ENCODE measurements at places on chromosomes 1 and 21. TPM values are rescaled to one million over a fixed set of nuclear protein-coding genes. Genes with fewer than 3 reads are reported as not detected.

GRCh38 chr1:164983023-164983650, 373.4 kb downstream of the LMX1A start:
- H3K27me3 ChIP-seq: no peaks in the 10 kb centered on the region
- H3K36me3 ChIP-seq: no peaks in the 10 kb centered on the region
- no peak overlapping the region for H3K27ac ChIP-seq
- H3K4me3 ChIP-seq: no peak overlapping the region

- H3K27me3 ChIP-seq: no peaks in the 10 kb centered on the region
- no peaks in the 10 kb centered on the region for H3K4me1 ChIP-seq
- H3K36me3 ChIP-seq: no peaks in the 10 kb centered on the region
- no peak overlapping the region for H3K27ac ChIP-seq
- no peak overlapping the region for H3K4me3 ChIP-seq
Observed at GRCh38 chr1:98267423-98267822, 346.6 kb upstream of the DPYD start.

DNA sequence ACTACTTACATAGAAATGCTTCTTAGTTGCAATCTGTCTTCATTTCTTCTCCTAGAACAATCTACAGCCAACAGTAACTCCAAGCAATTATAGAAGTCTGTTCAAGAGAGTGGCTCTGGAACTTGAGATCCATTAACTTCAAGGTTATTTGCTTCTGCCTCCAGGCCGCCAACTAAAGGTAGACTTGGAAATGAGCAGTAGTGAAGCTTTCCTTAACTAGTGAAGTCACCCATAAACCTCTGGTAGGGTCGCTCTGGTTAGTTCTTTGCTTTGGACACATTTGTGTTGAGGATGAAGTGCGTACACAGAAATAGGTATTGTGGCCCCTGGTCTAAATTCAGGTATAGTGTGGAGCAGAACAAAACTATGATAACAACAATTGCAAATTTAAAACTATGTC, 809.9 kb upstream of the RGS18 start:
- no peak overlapping the region for H3K4me3 ChIP-seq
- H3K36me3 ChIP-seq: no peaks in the 10 kb centered on the region
- H3K4me1 ChIP-seq: no peaks in the 10 kb centered on the region
- H3K27me3 ChIP-seq: no peaks in the 10 kb centered on the region
- DNase-seq: no peak

- H3K27ac ChIP-seq: no peak overlapping the region
- no peak overlapping the region for H3K4me3 ChIP-seq
Observed at GRCh38 chr1:47797575-47797974, 199.6 kb downstream of the TRABD2B start.

DNA sequence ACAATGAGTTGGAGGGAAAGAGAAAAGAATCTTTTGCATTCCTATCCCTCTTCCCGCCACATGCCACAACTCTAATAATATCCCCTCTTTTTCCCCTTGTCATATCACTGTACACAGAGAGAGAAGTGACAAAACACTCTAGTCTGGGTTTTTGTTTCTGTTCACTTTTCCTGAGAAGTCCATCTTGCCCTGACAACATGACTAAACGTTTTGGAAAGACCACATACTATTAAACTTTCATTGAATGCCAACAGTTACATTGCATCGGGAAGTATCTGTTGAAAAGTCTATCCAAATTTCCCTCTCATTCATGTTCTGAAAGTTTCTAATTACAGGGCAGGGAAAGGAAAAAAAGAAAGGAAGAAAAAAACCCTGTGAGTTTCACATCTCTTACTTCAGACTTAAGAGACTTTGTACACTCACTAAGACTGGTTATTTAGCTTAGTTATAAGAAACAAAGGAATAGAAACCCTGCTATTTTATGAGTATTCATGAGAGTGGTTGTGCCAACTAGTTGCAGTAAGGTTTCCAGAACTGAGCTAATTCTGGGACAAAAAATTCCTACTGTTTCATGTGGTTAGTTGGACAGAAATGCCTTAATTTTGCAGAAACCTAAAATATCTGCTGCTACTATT, 16.9 kb downstream of the PLA2G4A start:
- DNase-seq: no peak
- H3K27ac ChIP-seq: no peak overlapping the region
- no peaks in the 10 kb centered on the region for H3K27me3 ChIP-seq
- H3K4me3 ChIP-seq: no peak overlapping the region

GRCh38 chr1:110672001-110672752, 2.6 kb downstream of the KCNA3 start:
- no peaks in the 10 kb centered on the region for H3K4me1 ChIP-seq
- H3K27ac ChIP-seq: no peak overlapping the region
- H3K27me3 ChIP-seq: peaks cover 3% of the 10 kb centered on the region
- DNase-seq: no peak
- no peaks in the 10 kb centered on the region for H3K36me3 ChIP-seq

DNA sequence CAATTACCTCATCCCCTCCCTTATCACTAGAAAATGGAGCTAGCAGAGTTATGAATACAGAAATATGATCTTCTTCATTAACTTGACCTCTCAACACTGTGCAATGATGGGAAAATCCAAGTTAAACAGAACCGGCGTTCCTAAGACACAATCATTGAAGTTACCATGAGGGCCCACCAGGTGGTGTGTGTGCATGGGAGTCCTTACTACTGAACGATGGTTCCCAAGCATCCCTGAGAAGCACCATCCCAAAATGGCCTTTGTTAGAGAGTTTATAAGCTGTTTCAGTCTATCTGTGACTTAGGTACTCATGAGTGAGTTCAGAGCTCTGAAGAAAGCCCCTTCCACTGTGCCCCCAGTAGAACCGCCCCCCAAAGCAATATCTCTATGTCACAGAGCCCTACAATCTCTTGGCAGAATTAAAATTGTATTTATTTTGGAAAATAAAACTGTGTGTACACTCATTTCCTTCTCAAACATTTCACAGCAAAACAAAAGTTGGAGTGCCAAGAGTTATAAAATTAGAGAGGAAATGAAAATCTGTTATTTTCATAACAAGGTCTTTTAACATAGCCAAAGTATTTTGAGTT, 56.8 kb downstream of the PLD5 start:
- no peaks in the 10 kb centered on the region for H3K27me3 ChIP-seq
- no peak overlapping the region for H3K27ac ChIP-seq
- H3K4me3 ChIP-seq: no peak overlapping the region
- no peaks in the 10 kb centered on the region for H3K4me1 ChIP-seq
- H3K36me3 ChIP-seq: no peaks in the 10 kb centered on the region

DNA sequence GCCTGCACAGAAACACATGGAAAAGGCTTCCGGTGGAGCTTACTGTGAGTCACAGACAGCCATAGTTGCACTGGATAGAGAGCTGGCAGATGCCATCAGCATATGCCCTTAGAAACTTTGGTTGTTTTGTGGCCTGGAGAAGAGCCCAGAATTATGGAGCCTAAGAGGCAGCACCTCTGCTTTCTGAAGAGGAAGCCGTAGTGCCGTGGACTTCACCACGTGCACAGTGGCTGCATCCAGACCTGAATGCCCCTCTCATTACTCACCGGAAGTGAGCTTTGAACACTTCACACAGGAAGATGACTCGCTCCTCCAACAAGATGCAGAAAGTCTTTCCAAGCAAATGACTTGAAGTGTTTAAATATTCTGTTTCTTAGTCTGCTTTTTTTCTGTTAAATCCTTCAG, 28.4 kb downstream of the JUN start:
- H3K4me3 ChIP-seq: no peak overlapping the region
- H3K27me3 ChIP-seq: no peaks in the 10 kb centered on the region
- DNase-seq: peak; percentile 83
- H3K36me3 ChIP-seq: no peaks in the 10 kb centered on the region
- peaks cover 11% of the 10 kb centered on the region for H3K4me1 ChIP-seq

- H3K27me3 ChIP-seq: no peaks in the 10 kb centered on the region
- H3K27ac ChIP-seq: no peak overlapping the region
- H3K4me1 ChIP-seq: no peaks in the 10 kb centered on the region
- H3K4me3 ChIP-seq: no peak overlapping the region
Observed at GRCh38 chr1:222224636-222225315, 323.1 kb downstream of the HHIPL2 start.

DNA sequence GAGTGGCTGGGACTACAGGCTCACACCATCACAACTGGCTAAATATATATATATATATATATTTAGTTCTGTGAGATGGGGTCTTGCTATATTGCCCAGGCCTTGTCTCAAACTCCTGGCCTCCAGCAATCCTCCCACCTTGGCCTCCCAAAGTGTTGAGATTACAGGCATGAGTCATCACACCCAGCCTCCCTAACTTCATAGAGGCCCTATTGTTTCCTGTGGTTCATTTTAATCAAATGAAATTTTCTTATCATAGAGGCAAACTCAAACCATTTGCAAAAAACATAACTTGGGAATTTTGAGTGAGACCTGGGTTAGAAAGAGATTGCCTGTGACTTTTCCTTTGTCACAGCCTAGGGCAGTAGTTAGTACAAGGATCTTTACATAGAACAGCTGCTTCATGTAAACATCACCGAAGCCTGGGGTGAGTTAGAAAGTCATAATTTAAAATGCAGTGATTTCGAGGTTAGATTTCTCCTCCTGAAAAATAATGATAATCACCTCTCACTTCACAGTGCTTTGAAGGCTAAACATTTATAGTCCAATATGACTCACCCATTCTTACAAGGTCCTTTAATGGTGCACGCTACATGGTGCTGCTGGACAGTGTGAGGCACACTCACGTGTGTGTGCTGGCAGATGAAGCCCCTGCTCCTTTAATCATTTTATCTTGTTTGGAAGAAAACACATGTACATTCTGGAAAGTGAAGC, 188.9 kb downstream of the RHOU start:
- no peak overlapping the region for H3K27ac ChIP-seq
- no peaks in the 10 kb centered on the region for H3K4me1 ChIP-seq
- H3K4me3 ChIP-seq: no peak overlapping the region
- H3K36me3 ChIP-seq: no peaks in the 10 kb centered on the region

DNA sequence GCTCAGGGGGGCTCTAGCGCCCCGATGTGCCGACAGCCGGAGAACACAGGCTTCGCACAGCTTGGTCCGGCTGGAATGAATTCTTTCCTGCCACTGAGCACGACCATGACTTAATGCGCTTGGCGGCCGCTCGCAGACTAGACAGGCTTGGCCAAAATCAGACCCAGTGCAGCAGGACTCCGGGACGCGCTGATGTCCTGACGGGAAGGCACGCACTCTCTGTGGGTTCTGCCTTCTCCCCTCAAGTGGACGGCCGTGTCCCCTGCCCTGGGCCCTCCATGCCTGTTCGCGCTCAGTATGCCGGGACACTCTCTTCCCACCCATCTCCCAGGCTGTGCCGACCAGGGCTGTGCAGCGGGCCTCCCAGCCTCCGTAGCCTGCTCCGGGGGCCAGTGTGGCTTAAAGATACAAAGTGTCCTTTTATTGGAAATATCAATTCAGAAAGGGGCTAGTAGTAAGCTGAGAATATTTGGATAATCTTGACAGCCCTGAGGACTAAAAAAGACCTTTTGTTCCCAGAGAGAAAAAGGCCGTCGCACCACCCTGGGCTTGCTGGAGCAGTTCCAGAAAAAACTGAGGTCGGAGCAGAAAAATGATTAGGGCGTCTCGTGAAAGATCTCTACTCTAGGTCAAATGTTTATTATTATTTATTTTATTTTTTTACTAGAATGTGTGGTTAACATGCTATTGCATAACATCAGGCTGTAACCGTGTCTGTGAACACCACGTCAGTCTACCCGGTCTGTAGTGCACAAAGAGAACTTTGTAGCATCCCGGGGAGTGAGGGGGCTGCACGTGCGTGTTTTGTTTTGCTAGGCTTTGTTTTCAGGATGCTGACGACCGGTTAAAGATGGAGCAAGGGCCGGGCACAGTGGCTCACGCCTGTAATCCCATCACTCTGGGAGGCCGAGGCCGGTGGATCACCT, 88.1 kb upstream of the ARHGEF16 start:
- peaks cover 23% of the 10 kb centered on the region for H3K4me1 ChIP-seq
- H3K27me3 ChIP-seq: no peaks in the 10 kb centered on the region
- H3K4me3 ChIP-seq: no peak overlapping the region
- no peaks in the 10 kb centered on the region for H3K36me3 ChIP-seq

DNA sequence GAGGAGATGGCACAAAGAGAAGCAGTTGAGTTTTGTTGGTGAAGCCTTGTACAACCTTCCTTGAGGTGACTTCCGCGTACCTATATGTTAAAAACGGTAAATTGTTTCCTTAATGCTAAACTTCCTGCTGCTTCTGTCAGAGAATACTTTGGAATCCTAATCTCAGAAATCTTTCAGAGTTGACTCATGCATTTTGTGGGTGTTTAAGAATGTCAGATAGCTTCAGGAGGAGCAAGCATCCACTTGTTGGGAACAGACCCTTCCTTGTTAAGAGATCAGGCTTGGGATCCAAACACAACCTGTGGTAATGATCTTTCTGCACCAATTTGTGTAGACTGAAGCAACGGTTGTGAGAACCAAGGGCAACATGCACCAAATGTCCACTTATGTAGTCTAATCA, 29.5 kb downstream of the AK4 start:
- H3K36me3 ChIP-seq: no peaks in the 10 kb centered on the region
- no peaks in the 10 kb centered on the region for H3K27me3 ChIP-seq
- H3K27ac ChIP-seq: peak overlapping the region; percentile 35

- peaks cover 5% of the 10 kb centered on the region for H3K27me3 ChIP-seq
- H3K27ac ChIP-seq: no peak overlapping the region
- H3K4me1 ChIP-seq: peaks cover 5% of the 10 kb centered on the region
- DNase-seq: no peak
- no peak overlapping the region for H3K4me3 ChIP-seq
- no peaks in the 10 kb centered on the region for H3K36me3 ChIP-seq
Observed at GRCh38 chr1:201127755-201128455, 921 bp upstream of the ASCL5 start.

DNA sequence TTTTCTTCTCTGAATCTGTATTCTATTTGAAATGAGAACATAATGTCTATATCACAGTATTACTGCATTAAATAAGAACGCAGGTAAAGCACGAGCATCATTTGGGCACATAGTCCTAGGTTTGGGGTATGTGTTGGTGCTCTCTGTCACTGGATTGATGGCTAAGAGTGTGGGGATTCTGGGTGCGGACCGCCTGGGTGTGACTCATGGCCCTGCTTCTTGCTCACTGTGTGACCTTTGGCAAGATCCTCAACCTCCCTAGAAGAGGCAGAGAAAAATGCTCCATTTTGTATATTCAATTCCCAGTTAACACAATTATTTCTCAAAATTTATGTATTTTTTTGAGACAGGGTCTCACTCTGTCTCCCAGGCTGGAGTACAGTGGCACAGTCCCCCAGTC, 99.7 kb downstream of the LAMC2 start:
- H3K27ac ChIP-seq: no peak overlapping the region
- no peak overlapping the region for H3K4me3 ChIP-seq
- H3K4me1 ChIP-seq: no peaks in the 10 kb centered on the region
- H3K36me3 ChIP-seq: no peaks in the 10 kb centered on the region

RIMKLA gene
- 13.6 TPM for total RNA-seq

TAS1R3 gene
- 0.31 TPM for total RNA-seq

SPRR2B gene
- total RNA-seq: not detected

AVPR1B gene
- total RNA-seq: not detected

AUNIP gene
- total RNA-seq: 12.2 TPM

Measured in Panc1 (cell line).